ENCODE measurements at places on chromosomes 7 and 10.

GRCh38 chr7:47035522-47035921 lies 546.4 kb downstream of the TNS3 start:
- no peak for DNase-seq

DNA sequence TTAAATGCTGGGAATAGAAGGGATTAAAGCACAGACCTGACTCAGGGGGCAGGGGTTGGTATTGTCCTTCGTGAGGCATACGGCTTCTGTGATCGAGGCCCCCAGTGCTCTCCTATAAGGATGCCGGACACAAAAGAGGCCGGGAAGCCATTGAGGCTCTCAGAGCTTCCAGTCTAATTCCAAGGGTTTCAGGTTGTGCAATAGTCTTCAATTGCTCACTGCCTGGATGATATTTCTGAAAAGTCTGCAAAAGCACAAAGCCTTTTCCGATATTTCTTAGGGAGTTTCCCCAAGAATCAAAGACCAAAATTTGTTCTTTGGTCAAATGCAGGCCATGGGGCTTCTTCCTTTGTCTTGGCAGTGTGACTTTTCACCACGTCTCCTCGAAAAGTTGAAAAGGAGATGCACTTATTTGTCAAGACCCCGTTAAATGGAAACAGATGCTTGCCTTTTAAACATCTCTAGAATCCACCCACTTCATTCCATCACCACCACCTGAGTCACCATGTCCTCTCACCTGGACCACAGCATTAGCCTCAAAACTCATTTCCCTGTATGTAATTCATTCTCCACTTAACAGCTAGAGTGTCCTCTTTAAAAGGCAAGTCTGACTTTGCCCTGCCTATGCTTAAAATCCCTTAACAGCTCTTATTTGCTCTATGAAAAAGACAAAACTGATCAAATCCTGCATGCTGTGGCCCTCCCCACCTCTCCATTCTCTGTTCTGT lies 134.8 kb upstream of the NAMPT start:
- no peak for DNase-seq

DNA sequence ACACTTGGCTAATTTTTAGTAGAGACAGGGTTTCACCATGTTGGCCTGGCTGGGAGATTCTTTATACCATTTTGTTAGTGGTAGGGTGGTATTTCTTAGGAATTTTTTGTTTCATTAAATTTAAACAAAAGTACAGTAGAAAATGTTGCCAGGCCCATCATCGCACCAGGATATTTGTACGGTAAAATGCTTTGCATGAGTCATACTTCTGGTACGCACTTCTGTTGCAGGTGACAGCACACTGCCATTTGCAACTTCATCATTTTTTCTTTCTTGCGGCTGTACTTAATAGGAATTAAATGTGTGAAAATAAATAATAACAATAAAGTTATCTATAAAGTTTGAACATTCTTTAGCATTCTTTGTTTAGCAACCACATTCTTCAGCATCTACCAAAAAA lies 195.6 kb downstream of the SKAP2 start:
- DNase-seq, result no peak

DNA sequence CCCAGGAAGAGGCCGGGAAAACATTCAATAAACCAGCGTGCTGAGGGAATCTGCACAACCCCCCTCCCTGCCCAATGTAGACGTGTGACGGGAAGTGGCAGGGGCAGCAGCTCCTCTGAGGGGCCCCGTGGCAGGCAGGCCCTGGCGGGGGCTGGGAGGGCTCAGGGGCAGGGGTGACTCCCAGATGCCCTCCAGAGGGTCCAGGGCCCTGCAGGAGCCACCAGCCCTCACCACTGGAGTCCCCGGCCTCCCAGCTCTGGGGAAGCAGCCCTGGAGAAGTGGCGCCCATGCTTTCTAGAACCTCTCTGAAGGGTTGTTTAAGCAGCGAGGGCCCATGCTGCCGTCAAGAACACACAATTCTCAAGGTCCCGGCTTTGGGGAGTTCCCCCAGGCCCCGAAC lies 8.4 kb upstream of the GPER1 start:
- no peak for DNase-seq

GRCh38 chr7:114823290-114823689 lies 98.6 kb upstream of the MDFIC start:
- peak; percentile 24 for DNase-seq

GRCh38 chr10:84261236-84261915 lies 16.5 kb downstream of the RGR start:
- DNase-seq, result no peak

GRCh38 chr10:21498377-21498776 lies 27.1 kb downstream of the SKIDA1 start:
- no peak for DNase-seq

DNA sequence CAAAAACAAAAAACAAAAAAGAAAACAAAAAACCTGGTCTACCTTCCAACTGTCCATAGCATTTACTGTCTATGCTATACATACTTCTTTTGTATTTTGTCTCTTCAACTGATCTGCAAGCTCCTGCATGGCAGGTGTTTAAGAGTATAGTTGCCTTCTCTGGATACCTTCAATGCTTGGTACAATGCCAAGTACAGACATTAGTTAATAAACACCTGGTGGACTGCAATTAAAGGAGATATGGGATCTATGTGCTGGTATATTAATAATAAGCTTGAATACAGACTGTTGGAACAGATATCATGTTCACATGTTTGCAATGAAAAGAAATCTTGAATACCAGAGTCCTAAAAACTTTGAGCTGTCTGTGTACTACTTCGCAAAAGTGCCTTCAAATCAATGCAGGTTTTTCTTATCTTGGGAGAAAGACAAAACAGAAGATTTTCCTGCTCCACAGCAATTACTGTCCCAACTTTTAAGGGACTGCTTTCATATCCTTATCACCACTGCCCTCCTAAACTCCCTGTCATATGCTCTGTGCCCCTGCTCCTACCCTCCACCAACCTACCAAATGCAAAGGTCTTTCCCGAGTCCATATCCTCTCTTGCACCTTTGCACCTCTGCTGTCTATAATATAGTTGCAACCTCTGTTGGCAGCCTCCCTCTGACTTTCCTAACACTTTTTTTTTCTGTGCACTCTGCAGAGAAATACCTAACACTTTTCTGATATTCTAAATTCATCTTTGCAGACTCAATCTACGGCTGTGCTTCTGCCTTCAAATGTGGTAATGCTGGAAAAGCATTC lies 85.1 kb downstream of the DNMBP start:
- DNase-seq, result no peak

GRCh38 chr7:114152314-114152938 lies 233.6 kb upstream of the PPP1R3A start:
- DNase-seq, result no peak

- DNase-seq, result peak; percentile 85
These were observed 892 bp upstream of the ZYX start for GRCh38 chr7:143380260-143380645.

DNA sequence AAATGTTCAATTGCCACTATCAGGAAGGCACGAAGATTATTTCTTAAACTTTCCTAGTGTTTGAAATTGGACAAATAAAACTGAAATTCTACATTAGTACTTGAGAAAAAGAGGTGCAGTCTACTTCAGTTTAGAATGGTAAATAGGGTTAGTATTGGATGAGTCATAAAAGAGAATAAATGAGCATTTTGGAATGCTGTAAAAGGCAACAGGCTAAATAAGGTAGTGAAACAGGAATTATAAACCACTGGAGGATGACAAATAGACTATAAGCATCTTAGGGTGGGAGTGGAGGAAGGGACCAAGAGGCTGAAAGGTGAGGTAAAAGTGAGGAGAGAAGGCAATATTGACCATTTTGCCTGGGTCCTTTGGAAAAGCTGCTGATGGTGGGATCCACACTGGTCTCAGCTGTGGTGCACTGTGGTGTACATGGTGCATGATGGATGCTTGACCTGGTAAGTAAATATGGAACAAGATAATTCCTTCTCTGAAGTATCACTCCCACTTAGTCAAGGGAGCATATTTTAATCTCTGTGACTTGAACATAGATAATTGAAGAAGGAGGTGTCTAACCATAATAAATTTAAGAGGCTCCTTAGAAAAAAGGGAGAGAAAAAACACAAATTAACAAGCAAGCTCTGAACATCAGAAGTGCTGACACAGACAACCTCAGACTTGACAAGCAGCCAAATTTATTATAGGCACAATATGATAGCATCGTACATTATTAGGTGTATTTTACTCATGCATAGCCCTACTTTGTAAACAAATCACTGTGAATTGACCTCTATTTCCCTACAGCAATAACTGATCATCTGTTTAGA lies 76.4 kb upstream of the SCIN start:
- DNase-seq, result no peak

- DNase-seq, result no peak
These were observed 14.8 kb downstream of the YKT6 start for GRCh38 chr7:44215531-44215930.

DNA sequence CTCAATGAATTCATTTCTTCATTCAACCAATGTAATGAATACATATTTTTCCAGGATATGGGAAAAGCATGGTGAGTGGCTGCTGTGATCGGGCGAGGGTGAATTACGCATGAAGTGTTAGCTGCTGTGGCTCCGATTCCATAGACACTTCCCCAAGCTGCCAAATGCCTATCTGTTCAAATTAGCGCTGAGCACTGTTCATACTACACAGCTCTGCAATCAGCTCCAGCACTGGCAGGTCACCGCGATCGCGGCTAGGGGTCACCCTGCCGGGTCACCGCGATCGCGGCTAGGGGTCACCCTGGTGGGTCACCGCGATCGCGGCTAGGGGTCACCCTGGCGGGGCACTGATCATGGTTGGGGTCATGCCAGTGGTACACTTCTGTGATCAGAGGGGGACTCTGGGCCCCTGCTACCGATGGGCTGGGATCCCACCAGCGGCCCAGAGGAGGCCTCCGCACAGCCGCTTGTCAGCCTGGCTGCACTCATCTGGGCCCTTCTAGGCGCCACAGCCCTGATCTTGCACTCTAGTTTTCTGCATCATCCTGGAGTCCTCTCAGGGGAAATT lies 49.3 kb downstream of the JAKMIP3 start:
- DNase-seq, result no peak

DNA sequence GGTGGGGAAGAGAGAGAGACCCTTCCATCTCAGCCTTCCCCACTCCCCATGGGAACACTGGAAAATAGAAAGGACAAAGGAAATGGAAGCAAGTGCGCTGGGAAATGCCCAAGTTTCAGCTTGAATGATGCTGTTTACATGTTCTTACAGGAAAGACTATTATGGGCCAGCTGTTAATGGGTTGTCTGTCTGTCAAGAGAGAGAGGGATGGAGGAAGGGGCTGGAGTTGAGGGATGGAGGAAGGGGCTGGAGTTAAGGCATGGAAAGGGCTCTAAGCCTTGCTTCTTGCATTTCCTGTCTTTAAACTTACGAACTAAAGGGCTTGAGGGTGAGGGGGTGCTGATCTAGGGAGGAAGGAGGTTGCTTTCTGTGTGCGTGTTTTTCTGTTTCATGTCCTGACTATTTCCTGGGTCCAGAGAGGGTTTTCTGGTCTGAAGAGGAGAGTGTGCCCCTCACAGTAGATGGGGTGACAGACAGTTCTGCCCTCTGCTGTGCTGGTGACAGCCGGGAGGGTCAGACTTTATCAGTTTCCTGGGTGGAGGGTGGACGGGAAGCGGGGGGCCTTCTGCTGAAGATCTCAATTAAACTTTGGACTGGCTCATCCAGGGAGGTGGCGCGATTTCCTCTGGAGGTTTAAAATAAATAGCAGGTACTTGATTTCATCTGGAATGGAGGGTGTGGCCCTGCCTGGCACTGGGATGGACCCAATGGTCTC lies 30.5 kb downstream of the GRK5 start:
- DNase-seq, result no peak

DNA sequence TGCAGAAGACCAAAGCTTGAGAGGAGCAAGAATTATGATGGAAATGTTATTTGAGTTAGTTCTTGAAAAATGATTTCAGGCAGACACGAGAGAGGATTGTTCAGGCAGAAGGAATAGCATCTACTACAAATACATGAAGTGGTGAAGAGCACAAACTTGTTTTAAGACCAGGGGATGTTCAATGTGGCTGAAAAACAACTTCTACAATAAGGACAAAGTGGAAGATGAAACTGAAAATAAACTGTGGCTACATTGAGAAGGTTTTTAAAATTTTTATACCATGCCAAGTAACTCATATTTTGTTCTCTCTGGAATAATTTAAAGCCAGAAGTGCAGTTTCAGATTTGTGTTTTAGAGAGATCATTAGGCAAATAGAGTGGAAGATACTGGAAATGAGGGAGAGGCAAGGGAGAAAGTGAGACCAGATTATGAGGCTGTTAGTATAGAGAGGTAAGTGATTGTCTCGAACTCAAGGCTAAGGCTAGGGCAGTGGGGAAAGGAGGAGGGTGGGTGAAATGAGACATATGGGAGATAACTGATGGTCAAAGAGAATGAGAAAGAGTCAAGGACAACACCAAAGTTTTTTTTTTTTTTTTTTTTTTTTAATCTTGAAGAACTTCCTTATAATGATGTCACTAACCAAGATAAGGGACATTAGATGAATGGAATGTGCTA lies 115.4 kb downstream of the MDFIC start:
- no peak for DNase-seq

DNA sequence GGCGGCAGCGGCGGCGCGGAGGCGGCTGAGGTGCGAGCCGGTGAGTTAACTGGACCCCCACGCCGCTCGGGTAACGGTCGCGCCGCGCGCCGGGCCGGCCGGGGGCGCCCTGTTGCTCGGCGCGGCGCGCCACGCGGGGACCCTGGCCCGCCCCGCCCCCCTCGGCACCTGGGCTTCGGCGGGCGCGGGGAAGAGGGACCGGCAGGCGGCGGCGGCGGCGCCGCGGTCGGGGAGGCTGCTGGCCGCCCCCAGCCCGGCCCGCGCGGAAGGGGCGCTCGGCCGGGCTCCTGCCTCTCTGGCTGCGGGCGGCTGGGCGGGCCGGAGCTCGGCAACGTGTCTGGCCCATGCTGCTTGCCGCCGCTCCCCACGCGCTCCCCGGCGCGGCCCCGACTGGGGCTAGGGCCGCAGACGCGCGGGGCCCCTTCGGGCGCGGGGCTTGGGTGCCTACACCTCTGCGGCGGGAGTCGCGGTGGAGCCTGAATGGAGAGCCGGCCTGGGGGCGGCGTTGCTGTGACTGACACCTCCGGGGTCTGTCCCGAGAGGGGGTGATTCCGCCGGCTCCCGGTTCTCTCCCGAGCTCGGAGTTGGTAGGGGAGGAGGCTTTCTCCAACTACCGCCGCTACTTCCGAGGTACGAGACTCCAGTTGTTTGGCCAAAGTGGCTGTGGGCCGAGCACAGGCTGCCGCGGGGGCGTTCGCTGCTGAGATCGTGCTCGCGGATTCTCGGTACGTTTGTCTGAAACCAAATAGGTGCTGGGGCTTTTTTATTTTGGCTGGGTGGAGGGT lies 494 bp downstream of the PALS2 start:
- DNase-seq, result peak; percentile 42

- peak; percentile 99 for DNase-seq
These were observed 456.8 kb upstream of the KLF6 start for GRCh38 chr10:4241724-4242345.

DNA sequence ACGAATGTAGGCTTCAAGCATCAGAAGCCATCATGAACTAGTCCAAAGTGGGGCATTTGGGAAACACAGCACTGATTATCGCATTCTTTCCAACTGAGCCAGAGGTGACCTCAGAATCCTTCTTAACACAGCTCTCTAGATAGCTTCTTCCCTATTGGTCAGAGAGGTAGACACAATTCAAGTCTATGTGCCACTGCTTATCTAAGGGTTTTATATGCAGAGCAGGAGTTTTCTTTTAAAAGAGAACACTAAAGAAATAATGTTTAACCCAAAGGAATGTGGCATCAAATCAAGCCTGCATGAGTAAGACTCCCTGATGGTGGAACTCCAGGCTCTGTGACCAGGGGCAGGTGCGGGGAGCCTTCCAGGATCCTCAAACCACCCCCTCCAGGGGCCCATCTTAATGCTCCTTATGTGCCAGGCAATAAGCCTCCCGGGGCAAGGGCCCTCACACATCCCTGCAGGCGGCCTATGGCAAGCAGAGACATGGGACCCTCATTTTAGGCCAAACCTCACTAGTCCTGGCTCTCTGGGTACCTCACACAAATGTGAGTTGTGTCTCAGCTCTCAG lies 13.8 kb downstream of the HSPA12A start:
- no peak for DNase-seq
